ENCODE measurements at places on chromosomes 7 and 10.

DNA sequence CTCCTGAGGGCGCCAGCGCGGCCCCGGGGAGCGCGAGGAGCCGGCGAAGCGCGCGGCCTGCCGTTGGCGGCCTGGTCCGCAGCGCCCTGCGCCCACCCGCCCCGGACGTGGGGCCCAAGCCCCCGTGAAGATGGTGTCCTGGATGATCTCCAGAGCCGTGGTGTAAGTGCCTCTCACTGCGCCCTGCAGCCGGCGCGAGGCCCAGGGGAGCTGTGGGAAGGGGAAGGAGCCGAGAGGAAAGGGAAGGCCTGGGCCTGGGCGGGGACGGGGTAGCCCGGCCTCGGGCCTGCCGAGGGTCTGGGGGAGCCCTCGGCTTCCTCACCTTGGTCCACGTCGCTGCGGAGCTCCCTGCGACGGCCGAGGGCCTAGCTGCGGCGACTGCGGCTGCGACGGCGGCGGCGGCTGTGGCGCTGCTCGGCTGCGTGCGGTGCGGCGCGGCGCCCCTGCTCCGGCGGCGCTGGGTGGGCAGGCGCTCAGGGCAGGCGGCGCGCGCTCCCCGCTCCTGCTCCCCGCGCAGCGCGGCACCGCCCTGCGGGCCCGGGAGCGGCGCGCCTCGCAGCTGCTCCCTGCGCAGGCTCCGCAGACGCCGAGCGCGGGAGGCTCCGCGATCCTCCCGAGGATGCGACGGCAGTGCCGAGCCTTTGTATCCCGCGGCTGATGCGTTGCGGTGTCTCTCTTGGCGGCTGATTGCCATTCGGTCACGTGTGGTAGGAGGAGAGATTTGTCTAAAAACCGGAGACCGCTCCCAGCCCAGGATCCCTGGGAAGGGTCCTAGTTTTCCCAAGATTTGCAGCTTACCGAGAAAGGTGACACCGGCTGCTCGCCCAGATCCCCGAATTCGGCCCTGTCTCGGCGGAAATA lies 445 bp downstream of the REEP3 start:
- H3K4me1 ChIP-seq = peaks cover 6% of the 10 kb centered on the region
- peak overlapping the region; percentile 79 for H3K4me3 ChIP-seq
- DNase-seq = peak; percentile 75
- H3K27ac ChIP-seq = peak overlapping the region; percentile 95

GRCh38 chr7:32894171-32894570 lies 2.6 kb upstream of the KBTBD2 start:
- no peak overlapping the region for H3K27ac ChIP-seq
- H3K4me1 ChIP-seq = peaks cover 2% of the 10 kb centered on the region
- no peaks in the 10 kb centered on the region for H3K27me3 ChIP-seq
- H3K4me3 ChIP-seq = no peak overlapping the region

GRCh38 chr7:81721437-81721836 lies 48.4 kb downstream of the HGF start:
- H3K4me3 ChIP-seq = no peak overlapping the region
- peaks cover 2% of the 10 kb centered on the region for H3K4me1 ChIP-seq
- peaks cover 22% of the 10 kb centered on the region for H3K36me3 ChIP-seq
- no peaks in the 10 kb centered on the region for H3K27me3 ChIP-seq
- DNase-seq = no peak

DNA sequence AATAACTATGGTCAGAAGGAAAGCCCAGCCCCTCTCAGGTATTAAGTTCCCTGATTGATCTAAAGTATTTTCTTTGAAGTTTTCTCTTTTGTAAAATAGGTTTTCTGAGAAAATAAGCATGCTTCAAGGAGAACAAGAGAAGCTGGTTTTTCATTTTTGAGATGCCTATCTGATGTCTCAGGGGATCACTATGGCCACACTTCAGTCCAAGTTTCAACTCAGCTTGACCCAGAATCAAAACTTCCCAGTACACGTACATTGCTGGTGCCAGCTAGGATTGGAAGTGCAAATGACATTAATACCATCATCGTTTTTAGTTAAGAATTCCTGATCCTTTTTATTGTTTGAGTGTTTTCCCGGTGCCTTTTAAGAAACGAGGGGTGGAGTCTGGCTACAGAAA lies 7.2 kb downstream of the ITIH5 start:
- no peaks in the 10 kb centered on the region for H3K36me3 ChIP-seq
- no peak overlapping the region for H3K4me3 ChIP-seq
- H3K27ac ChIP-seq = no peak overlapping the region
- no peak for DNase-seq

DNA sequence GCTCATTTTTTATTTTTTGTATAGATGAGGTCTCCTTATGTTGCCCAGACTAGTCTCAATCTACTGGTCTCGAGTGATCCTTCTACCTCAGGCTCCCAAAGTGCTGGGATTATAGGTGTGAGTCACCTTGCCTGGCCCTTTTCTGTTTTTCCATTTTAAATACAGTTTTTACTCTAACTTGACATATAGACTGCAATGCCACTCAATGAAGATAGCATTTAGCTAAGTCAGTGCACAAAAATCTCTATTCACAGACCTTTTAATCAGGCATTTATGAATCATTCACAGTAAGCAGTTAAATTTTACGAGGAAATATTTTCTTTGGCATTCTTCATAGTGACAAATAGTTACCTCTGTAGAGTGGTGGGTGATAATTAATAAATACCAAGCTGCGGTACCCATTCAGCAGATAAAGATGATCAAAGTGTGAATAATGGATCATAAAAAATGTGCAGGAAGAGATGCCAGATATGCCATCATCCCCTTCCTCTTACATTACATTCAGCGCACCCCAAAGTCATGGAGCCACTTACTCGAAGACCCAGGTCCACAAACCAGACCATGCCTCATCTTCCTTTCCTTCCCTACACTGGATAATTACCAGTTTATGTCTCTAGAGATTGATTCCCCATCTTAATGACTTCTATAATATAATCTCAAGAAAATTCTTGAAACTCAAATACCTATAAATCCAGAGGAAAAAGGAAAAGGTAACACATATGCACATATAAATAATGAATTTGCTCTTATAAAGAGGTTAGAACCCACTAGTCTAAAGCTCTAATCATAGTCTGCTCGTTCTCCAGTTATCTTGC lies 56.0 kb downstream of the UBE2H start:
- H3K4me1 ChIP-seq = no peaks in the 10 kb centered on the region
- H3K4me3 ChIP-seq = no peak overlapping the region
- peak; percentile 38 for DNase-seq
- H3K27ac ChIP-seq = no peak overlapping the region
- no peaks in the 10 kb centered on the region for H3K27me3 ChIP-seq
- H3K36me3 ChIP-seq = peaks cover 17% of the 10 kb centered on the region

GRCh38 chr10:77219046-77219445 lies 418.6 kb downstream of the KCNMA1 start:
- no peaks in the 10 kb centered on the region for H3K27me3 ChIP-seq
- no peak for DNase-seq
- H3K4me1 ChIP-seq = peaks cover 3% of the 10 kb centered on the region
- no peaks in the 10 kb centered on the region for H3K36me3 ChIP-seq
- H3K27ac ChIP-seq = no peak overlapping the region

- H3K4me1 ChIP-seq = peaks cover 4% of the 10 kb centered on the region
- H3K27ac ChIP-seq = no peak overlapping the region
- H3K4me3 ChIP-seq = no peak overlapping the region
Observed at GRCh38 chr7:103447073-103447960, 1.3 kb upstream of the SLC26A5 start.

DNA sequence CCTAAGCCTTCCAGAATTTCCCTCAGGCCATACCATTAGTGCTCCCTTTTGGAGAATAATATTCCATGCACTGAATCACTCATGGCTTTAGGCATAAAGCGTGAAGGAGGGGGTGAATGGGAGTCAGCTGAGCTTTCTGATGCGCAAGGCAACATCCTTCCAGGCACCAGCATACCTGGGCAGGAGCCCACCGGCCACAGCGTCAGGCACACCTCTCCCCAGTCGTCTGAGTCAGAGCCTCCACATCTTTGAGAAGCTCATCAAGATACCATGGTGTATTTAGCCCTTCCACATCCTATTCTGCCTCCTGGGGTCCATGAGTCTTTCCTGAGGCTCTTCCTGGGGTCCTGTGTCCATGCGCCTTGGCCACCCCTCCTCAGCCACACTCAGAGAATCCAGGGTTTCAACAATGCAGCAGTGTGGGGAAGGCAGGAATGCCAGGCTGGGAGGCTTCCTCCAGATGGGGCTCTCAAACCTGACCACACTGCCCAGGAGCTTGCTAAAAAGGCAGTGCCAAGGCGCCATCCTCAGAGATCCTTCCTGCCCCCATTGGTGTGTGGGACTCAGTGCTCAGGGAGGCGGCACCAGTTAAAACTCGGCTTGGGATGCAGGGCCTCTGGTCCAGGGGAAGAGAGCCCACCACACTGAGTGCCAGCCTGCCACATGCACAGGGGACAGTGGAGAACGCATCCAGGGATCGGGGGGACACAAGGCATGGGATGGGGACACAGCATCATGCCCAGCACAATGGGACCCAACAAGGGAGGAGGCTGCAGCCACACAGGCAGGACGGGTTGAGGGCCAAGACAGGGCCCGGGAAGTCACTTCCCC lies 31.6 kb downstream of the RASGEF1A start:
- H3K4me3 ChIP-seq = no peak overlapping the region
- H3K27ac ChIP-seq = no peak overlapping the region
- no peaks in the 10 kb centered on the region for H3K4me1 ChIP-seq

GRCh38 chr10:62996925-62997324 lies 136.2 kb upstream of the NRBF2 start:
- H3K4me3 ChIP-seq = no peak overlapping the region
- no peak overlapping the region for H3K27ac ChIP-seq
- peaks cover 2% of the 10 kb centered on the region for H3K27me3 ChIP-seq
- no peak for DNase-seq
- no peaks in the 10 kb centered on the region for H3K4me1 ChIP-seq

DNA sequence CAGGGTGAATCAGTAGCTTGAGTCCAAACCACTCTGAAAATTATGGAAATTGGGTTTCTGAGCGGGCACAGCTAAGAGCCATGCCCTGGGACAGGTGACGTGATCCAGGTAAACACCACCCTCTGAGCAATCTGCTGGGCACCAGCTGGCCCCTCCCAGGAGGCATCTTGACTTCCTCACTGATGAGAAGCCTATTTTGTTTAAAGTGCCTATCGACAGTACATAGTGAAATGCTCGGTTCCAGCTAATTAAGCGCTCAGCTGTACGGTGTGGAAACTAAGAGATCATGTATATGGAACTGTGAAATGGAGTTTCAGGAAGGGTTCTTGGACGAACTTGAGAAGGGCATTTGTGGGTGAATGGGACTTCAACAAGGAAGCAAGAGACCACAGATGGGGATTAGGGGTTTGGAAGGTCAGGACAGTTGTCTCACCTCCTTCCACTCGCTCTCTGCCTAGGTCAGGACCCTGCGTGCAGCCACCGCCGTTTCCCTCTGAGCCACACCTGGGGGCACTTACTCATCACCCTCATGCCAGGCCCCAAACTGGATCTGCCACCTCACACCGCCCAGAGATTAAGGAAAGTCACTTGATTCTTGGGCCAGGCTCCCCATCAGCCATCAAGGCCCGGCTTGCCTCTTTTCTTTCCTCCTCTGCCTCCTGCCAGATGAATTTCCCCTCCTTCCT lies 3.2 kb downstream of the ITPRIP start:
- peak overlapping the region; percentile 5 for H3K27ac ChIP-seq
- no peak for DNase-seq
- H3K4me3 ChIP-seq = no peak overlapping the region
- peaks cover 51% of the 10 kb centered on the region for H3K4me1 ChIP-seq
- no peaks in the 10 kb centered on the region for H3K27me3 ChIP-seq

DNA sequence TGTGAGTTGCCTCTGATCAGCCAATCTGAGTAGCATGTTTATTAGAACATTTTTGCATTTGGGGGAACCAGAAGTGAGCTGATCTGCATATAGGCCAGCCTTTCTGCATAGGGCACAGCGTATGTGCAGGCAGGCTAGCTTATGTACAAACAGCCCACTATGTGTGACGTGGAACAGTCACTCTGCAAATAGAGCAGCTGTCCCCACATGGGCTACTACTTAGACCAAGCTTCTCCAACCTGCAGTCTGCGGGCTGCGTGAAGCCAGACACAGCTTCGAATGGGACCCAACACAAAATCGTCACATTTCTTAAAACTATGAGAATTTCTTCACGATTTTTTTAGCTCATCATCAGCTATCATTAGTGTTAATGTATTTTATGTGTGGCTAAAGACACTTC lies 134.1 kb upstream of the FAM20C start:
- H3K4me1 ChIP-seq = no peaks in the 10 kb centered on the region
- H3K27ac ChIP-seq = no peak overlapping the region
- no peak for DNase-seq
- no peaks in the 10 kb centered on the region for H3K36me3 ChIP-seq

DNA sequence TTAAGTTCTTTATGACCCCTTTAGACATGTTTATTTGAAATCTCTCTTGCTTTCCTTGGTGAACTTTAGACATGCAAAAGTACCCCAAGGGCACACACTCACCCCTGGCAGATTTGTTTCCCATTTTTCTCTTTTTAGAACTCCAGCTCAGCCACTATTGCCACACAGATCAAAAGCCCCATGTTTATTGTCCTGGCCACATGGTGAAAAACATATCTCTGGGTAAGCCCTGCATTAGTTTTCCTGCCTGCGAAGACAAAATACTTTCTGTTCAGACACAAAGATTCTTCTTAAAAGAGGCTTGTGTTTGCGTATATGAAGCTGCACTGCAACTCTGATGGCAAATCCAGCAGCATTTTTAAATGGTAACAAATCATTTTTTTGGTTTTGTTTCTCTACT lies 200.0 kb downstream of the POLR1F start:
- H3K4me3 ChIP-seq = no peak overlapping the region
- no peaks in the 10 kb centered on the region for H3K36me3 ChIP-seq
- no peak overlapping the region for H3K27ac ChIP-seq
- DNase-seq = no peak

DNA sequence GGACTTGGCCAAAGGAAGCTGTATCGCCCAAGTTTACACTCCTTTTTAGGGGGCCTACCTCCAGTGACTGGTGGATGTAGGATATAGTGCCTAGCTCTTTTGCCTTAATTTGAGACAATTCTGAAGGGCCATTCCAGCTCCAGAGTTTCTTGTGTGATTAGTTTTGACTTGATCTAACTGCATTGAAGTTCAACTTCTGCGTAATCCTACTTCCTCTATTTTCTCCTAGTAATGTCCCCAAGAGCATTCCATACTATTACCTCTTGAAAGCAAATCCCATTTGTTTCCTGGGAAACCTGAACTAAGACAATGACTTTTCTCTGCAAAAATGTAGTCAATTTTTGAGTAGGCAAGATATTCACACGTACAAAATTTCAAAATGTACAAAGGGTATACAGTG lies 4.7 kb upstream of the H2AZ2 start:
- H3K4me1 ChIP-seq = peaks cover 4% of the 10 kb centered on the region
- H3K4me3 ChIP-seq = no peak overlapping the region
- no peaks in the 10 kb centered on the region for H3K36me3 ChIP-seq
- no peaks in the 10 kb centered on the region for H3K27me3 ChIP-seq

- H3K4me1 ChIP-seq = no peaks in the 10 kb centered on the region
- H3K36me3 ChIP-seq = no peaks in the 10 kb centered on the region
- no peak overlapping the region for H3K27ac ChIP-seq
- no peaks in the 10 kb centered on the region for H3K27me3 ChIP-seq
- no peak overlapping the region for H3K4me3 ChIP-seq
Observed at GRCh38 chr7:31490796-31491314, 23.0 kb upstream of the ITPRID1 start.

DNA sequence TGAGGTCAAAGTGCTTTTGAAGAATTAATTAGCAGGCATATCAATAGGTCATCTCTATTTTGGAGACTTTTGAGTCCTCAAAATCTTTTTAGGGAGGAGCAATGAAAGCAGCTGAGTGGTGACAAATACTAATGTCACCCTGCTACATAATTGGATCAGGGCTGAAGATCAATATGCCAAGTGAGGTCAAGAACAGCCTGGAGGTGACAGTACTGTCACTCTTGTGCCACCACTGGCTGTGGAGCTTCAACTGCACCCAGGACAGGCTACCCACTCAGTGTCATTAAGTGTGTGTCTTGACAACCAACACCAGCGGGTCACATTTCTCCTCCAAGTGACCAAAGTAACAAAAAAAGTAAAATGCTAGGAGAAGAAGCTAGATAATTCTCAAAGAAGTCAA lies 167.8 kb downstream of the DOCK4 start:
- no peaks in the 10 kb centered on the region for H3K27me3 ChIP-seq
- peaks cover 6% of the 10 kb centered on the region for H3K4me1 ChIP-seq
- H3K27ac ChIP-seq = no peak overlapping the region
- no peak for DNase-seq
